Fibroblast of skin of left biceps (primary cell): ENCODE measurements at places on chromosomes 12 and 14.

GRCh38 chr12:128891856-128892255, 38.6 kb downstream of the GLT1D1 start:
- no peak for DNase-seq

DNA sequence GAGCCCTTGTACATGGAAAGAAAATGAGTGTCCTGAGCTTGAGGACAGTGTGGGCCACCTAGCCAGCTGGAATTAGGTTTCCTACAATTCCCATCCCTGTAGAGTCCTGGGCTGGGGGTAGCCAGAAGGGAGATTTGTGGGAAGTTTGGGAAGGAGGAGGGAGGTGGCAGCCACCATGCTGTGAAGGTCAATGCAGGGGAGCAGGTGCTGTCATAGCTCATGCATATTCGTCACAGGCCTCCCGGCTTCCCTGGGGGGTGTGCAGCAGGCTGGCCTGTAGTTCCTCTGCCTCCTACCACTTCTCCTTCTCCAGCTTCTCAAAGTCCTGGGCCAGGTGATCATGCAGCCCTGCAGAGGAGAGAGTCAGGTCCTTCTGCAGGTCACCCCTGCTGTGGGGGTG, 121.3 kb downstream of the TBX3 start:
- no peak for DNase-seq

DNA sequence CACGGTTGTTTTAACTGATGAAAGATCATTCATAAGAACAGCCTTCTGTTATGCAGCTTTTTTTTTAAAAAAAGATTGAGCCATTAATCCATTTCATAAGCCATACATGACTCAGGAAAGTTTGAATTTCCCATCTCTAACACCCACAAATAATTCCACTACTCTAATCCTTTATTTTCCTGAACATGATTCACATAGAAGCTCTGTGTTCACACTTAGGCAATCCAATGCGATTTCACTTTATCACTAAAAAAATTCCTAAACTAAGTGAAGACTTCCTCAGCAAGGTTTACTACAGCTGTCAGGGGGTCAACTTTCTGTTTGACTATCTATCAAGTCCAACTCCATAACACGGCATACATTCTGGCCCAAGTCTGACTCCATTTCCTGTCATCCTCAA, 25.9 kb downstream of the PKP2 start:
- DNase-seq: no peak

DNA sequence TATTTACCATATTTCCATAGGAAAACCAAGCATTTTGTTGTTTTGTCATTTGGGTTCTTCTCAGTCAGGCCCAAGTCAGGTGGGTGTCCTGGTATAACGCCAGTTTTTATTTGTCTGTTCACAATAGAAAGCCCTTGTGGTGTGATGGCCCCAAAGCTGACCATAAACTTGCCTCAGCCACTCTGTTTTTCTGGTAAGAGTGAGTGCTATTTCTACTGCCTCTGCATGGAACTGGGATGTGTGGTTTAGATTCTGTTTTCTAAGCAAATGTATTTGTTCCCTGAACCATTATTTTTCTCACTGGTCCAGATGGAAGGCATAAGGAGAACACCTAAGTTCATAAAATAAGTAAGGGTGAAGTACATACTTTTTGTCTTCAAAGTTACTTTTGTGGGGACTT, 1.8 kb upstream of the SSPN start:
- DNase-seq: no peak

DNA sequence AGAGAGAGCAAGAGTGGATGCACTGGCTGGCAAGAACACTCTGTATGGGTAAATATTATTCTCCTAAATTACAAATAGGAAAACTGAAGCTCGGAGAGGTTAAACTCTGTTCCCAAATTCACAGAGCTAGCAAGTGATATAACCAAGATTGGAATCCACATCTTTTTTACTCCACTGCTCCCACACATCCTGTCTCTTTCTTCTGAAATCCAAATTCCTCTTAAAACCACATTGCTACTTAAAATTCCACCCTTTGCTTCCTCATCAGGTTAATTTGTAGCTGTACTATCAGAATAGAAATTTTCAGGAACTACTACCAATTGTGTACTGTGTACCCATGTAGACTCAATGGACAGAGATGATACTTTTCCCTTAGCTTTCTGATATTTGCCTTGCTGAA, 74.4 kb downstream of the ARMH4 start:
- DNase-seq: peak; percentile 37

GRCh38 chr12:30643366-30643765, 52.3 kb downstream of the IPO8 start:
- DNase-seq: no peak

DNA sequence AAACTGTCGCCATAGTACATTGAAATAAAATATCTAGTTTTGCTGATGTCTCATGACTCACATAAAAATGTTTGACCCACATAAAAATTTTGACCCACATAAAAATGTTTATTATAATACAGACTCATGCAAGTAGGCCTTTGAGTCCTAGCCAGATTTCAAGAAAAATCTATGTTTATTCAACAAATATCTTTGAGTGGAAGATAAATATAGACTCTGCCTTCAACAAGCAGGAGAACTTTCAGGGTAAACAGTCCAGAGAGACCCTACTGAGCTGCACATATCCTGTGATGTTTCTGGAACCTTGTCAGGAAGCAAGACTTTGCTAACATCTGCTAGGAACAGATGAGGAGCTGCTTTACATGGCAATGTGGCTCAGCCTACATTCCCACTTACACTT, 283.1 kb downstream of the MDGA2 start:
- DNase-seq: no peak

DNA sequence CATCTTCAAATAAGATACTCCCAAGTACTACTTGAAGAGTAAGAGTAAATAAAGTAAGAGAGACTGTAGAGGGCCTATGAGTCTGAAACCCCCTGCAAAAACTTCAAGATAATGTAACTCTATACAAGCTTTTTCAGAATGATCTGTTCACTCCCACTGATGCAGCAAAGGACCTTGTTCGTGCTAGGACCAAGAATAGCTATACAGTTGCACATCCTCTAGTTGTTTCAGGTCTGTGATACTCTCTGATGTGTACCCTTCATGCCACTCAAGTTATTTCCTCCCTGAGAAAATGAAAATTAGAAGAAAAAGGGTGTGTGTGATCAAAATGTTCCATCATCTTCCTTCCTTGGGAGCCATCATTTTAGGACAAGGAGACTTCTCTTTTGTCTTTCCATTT, 204.4 kb downstream of the ALX1 start:
- DNase-seq: no peak

DNA sequence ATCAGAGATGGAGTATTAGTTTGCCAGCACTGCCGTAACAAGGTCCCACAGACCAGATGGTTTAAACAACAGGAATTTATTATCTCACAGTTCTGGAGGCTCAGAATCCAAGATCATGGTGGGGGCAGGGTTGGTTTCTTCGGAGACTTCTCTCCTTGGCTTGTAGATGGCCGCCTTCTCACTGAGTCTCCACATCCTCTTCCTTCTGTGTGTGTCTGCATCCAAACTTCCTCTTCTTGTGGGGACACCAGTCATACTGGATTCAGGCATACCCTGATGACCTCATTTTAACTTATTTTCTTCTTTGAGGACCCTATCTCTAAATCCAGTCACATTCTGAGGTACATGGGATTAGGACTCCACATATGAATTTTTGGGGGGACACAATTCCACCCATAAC, 455.5 kb downstream of the RGS6 start:
- no peak for DNase-seq

GRCh38 chr14:52154992-52155650, 86.3 kb upstream of the NID2 start:
- DNase-seq: no peak

- DNase-seq: no peak
Measured at GRCh38 chr12:76391461-76391860, 43.2 kb upstream of the BBS10 start.

DNA sequence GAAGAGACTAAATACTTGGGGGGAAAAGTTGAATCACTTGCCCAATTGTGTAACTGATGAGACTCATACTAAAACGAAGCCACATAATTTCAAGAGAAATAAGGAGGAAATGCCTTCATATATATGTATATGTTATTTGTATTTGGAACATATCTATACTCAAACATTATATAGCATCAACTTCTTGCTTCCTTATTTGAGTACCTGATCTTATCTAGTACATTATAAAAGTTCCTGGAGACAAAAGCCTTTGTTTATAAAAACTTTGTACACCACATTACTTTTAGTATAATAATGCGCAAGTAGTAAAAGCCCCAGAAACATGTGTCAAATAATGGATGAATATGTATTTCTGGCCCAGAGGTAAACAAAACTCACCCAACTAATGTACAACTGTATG, 92.0 kb downstream of the SLC2A13 start:
- no peak for DNase-seq

- DNase-seq: no peak
Measured at GRCh38 chr12:49809381-49809905, 18.8 kb downstream of the NCKAP5L start.

DNA sequence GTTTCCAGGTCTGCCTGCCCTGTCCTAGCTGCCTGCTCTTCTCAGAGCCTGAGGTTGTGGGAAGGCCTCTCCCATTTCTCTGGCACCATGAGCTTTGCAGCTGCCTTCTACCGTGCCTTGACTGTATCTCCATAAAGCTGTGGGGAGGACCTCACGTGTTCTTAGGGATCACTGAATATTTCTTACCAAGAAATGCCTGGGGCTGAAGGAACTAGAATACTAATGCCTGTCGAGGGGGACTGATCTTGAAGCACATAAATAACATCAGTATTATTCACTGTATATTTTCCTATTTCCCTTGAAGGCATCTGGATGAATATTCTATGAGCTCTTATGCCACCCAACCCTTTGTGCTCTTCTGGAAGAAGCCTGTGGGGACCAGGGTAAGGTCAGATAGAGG, 103.4 kb downstream of the APAF1 start:
- no peak for DNase-seq

- no peak for DNase-seq
Measured at GRCh38 chr12:71958457-71958856, 19.8 kb downstream of the TPH2 start.

DNA sequence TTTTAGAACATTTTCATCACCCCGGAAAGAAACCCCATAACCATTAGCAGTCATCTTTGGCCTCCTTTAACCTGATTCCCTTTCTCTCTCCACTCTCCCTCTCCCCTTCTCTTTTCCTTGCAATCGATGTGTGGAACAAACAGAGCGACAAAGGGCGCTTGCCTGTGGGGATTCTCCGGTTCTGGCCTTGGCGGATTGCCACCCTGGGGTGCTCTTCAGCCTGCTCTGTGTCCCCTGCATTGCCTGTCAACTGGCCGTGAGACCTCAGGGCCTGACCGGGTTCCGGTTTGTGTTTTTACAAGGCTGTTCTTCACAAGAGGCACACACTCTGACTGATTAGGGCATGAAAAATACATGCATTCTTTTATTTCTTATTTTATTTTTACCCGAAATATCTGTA, 27.8 kb downstream of the LRTM2 start:
- DNase-seq: no peak

- no peak for DNase-seq
Measured at GRCh38 chr12:98612696-98613334, 19.3 kb downstream of the SLC25A3 start.

DNA sequence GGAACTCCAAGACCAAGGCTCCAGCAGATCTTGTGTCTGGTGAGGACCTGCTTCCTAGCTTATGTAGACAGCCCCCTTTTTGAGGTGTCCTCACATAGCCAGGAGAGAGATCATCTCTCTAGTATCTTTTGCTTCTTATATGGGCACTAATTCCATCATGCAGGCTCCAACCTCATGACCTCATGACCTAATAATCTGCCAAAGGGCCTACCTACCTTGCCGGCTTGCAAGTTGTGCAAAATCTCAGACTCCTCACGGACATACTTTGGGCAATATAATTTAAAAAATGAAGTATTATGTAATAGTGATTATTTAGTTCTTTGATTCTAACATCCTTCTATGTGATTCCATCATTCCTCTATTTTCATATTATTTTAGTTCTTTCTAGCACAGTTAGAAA, 333.1 kb upstream of the DIO2 start:
- no peak for DNase-seq

DNA sequence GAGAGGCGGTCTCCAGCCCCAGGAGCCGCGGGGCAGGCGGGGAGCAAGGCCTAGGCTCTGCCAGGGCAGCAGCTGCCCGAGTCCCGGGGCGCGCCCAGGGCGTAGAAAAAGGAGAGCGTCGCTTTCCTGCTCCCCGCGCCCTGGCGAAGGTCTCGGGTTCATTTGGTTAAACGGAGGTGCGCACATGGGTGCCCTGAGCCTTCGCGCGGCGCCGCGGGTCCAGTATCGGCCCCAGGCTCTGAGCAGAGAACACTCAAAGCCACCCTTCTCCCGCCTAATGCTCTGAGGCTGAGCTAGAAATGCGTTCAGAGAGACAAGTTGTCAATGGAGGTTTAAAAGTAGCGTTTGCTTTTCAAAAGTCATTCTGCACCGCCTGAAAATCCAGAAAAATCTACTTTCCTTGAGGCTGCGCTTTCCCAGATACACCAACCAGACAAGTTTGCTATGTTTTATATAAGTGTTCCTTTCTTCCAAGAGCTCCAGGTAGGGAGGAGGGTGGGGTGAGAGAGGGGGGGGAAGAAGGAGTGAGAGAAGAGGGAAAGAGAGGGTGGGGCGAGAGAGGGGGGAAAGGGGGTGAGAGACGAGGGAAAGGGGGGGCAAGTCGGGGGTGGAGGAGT, 1.5 kb downstream of the TMEM132C start:
- DNase-seq: no peak

DNA sequence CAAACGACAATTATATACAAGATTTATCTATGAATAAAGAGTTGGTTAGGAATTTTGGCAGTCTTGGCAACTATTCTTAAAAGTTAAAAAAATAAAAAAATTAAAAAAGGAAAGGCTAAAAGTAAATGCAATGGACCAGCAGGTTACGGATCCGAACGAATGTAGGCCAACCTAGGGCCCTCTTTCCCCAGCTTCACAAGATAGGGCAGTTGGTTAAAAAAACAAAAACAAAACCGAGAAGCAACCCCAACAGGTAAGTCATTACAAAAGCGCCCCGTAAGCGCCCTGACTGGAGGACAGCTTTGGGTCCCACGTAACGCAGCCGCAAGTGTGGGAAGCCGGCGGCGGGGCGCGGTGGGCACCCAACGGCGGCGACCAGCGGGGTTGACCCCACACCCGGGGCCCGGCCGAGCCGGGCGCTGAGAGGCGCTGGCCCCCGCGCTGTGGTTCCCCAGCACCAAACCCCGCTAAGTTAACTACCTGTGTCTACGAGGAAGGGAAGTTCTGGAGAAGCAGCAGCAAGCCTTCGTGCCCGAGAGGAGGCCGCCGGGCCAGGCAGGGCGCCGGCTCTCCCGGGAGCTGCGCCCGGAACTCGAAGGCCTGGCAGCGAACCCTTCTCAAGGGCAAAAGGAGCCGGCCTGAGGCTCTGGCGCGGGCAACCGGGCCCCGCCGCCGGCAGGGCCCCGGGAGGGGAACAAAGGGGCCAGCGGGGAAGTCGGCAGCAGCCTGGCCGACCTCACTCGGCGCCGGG, 882 bp downstream of the HECTD1 start:
- no peak for DNase-seq

DNA sequence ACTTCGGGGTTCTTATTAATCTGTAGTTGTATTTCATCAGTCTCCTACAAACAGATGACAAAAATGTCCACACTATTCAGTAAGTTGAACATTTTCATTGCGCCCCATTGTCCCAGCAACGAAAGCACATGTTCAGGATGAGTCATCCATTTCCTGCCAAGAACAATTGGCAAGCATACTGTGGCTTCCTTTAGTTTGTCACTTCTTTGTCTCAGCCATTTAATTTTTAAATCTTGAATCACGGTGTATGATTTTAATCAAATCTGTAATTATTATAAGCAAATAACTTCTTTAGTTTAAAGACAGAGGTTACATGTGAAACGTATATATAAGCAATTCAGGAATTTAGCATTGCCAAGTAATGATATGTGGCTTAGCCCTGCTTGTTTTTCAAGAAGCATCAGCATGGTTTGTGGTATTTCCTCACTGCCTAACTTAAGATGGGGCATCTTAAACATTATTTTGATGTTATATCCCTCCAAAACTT, 211.3 kb upstream of the KRR1 start:
- peak; percentile 69 for DNase-seq
